MG63 (cell line): ENCODE measurements at places on chromosomes 11 and 22. TPM values are rescaled to one million over a fixed set of nuclear protein-coding genes. Genes with fewer than 3 reads are reported as not detected.
A peak's percentile ranks its signal among the peaks of the same experiment; 100 is the strongest.

DNA sequence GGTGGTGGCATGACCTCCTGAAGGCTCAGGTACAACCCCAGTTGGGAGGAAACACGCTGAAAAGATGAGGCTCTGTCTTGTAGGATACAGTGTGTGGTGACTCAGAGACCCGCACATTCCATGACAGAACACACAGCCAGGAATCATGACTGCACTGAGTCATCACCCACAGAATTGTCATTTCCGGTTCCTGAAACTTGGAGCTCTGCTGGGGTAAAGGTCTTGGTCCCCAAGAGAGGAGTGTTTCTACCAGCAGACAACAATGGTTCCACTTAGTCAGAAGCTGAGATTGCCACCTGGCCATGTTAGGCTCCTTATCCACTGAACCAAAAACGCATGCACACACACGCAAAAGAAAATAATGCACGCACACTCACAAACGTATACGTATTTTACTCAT lies 31.5 kb upstream of the CYB5R3 start:
- DNase-seq: peak; percentile 86

DNA sequence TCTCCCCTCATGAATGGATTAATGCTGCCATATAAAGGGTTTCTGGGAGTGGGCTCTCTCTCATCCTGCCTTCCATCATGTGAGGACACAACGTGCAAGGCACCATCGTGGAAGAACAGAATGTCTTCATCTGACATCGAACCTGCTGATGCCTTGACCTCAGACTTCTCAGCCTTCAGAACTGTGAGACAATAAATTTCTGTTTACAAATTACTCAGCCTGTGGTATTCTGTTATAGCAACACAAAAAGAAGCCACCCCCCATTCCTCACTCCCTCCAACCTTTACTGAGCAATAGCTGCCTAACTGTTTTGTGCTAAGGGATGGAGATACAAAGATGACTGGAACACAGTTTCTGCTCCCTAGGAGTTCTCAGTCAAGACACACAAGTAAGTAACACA lies 106.1 kb upstream of the PLET1 start:
- peak; percentile 33 for DNase-seq

DNA sequence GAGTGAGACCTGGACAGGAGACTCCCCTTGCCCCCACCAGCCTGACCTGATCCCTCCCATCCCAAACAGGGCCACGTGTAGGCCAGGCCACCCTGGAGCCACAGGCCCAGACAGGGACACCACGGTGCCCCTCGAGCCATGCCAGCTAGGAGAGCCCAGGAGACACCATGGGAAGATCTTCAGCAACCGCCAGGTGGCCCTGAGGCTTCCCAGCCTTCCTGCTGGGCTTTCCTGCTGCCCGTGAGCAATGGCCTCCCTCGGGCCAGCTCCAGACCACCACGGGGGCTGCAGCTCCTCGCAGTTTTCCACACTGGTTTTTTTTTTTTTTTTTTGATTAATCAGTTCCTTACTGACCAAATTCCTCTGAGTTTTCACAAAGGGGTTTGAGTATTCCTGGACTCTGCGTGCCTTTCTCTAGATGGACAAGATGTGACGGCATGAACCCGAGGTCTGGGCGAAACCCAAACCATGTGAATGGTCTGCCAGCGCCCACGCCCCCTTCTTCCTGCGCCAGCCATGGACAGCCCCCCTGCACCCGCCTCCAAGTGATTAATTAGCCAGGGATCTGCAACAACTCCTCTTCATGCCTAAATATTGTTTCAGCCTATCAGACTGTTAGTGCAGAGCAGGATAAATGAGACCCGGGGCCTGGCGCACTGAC lies 40.9 kb downstream of the TBX1 start:
- DNase-seq: no peak

GRCh38 chr22:35257002-35257320 lies 332 bp upstream of the HMGXB4 start:
- DNase-seq: no peak

GRCh38 chr11:110972640-110973039 lies 260.4 kb upstream of the ARHGAP20 start:
- no peak for DNase-seq

DNA sequence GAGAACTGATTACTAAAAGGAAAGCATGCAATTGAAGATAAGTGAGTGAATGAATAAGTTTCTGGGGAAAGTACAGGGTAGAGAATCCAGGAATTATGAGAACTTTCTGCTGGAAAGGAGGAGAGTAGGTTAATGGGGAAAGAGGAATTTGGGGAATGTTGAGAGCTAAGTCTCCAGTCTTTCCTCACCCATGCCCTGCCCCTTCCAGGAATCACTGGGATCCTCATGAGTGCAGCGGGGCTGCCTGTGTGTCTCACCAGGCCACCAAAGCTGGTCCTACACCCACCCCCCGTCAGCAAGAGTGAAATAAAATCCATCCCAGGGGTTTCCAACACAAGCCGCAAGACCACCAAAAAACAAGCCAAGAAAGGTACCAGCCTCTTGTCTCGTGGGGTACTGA lies 17.0 kb downstream of the DTX4 start:
- DNase-seq: no peak

DNA sequence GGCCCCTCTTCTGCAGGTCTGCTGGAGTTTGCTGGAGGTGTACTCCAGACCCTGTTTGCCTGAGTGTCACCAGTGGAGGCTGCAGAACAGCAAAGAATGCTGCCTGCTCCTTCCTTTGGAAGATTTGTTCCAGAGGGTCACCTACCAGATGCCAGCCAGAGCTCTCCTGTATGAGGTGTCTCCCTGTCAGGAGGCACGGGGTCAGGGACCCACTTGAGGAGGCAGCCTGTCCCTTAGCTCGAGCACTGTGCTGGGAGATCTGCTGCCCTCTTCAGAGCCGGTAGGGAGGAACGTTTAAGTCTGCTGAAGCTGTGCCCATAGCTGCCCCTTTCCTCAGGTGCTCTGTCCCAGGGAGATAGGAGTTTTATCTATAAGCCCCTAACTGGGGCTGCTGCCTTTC lies 207.9 kb downstream of the FAT3 start:
- no peak for DNase-seq

DNA sequence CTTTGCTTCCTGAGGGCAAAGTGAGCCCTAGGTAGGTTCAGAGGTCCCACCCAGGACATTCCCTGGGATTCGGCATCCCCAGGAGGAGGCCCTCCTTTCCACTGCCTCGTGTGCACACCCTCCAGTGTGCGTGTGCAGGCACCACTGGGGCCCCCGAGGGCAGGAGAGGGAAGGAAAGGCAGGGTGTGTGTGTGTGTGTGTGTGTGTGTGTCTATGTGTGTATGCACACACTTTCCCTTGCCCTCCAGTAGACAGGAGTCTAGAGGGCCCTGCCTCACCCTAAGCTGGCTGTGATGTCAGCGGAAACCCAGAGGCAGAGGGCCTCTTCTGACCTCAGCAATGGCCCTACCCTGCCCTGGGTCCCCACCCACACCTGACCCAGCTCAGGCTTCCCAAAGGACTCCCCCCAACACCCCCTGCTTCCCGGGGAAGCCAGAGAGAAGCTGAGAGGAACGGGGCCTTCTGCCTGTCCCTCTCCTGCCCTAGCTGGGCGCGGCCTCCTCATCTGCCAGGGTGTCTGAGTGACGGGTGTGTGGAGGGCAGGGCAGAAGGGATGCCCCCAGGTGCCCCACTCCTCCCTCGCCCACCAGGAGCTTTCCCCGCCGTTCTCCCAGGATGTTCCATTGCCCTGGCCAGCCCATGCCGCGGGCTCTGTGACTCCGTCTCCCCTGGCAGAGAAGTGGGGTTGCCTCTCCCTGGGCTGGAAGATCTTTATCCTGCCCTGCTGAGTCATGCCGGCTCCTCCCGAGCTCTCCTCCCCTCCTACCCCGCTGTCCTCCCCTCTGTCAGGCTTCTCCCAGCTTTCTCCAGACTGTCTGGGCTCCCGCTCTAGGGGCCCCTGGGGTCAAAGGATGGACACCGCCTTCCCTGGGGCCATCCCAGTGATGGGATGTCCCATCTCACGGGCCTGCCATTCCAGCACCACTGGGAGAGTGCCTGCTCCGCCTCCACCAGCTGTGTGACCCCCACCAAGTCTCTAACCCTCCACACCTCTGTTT lies 6.0 kb upstream of the CLCF1 start:
- DNase-seq: peak; percentile 74

- no peak for DNase-seq
These were observed 15.3 kb downstream of the LINC01488 start for GRCh38 chr11:69496631-69497220.

DNA sequence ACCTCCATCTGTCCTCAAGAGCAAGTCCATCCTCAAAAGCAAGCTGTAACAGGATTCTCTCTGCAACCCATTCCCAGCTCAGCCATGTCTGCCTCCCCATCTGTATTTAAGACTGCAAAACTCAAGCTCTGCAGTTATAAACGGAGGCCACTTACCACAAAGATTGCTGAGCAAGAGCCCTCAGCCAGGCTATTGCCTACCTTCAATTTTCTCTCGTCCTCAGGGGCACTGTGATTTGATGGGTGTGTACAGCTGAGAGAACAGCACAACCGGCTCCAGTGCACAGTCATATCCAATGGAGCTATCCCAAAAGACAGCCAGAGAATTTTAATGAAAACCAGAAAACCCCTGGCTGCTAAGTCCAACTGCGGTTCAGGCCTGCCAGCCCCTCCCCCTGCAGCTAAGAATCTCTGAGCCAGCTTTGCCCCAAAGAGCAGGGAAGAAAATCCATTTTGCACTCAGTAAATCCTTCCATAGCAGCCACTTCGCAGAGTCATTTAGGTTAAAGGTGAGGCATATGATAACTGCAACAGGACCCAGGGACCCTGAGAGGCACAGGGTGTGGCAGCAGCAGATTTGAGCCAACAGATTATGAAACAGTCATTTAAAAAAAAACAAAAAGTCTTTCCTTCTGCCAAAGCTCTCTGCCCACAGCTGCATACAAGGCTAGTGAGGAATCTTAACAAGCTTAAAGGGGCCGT lies 37.6 kb downstream of the RAB30 start:
- DNase-seq: peak; percentile 80

DLG2 gene
- 0.10 TPM in 1 of 2 replicates, not detected in the other for total RNA-seq

MRGPRX4 gene
- not detected in 2 replicates for total RNA-seq

KCNQ1OT1 gene
- 0.16 and 0.25 TPM in 2 replicates for total RNA-seq

NLRP14 gene
- 0.12 TPM in 1 of 2 replicates, not detected in the other for total RNA-seq
